ENCODE measurements at places on chromosomes 1 and 21.

- no peak for DNase-seq
These were observed 4.6 kb upstream of the MAB21L3 start for GRCh38 chr1:116106646-116107045.

- DNase-seq = peak; percentile 30
These were observed 302.7 kb upstream of the SGIP1 start for GRCh38 chr1:66231217-66231616.

- DNase-seq = no peak
These were observed 91.7 kb downstream of the UBE2U start for GRCh38 chr1:64295136-64295535.

- DNase-seq = peak; percentile 70
These were observed 9.9 kb downstream of the GPR3 start for GRCh38 chr1:27402349-27402754.

DNA sequence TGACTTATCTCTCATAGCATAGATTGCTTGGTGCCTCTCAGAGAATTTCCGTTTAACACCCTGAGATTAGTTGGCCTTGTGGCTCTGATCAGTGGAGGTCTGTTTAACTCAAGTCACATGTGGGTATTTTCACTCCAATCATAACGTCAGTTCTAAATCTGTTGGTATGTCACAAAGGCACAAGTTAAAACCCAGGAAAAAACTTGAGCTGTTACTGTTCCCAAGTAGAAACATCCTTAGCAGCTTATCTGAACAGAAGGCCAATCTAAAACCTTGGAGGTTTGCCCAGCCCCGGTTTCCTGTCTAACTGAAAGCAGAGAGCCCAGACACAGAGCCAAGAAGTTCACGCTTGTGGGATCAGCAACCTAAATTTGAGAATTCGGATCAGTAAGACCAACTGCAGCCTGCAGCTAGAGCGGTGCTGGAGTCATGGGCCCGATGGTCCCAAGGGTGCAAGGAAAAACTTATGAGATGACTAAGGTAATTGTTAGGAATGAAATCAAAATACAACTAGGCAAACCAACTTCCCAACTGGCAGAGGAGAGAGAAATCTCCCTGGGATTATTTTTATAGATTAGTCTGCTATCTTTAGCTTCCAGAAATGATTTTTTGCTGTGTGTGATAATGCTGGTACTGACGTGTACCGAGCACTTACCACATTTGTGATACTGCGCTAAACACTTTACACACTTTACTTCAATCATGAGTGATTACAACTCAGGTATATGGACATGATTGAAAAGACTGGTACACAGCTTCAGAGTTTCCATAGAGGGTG is 90.2 kb upstream of the C1orf21 start:
- DNase-seq = no peak

DNA sequence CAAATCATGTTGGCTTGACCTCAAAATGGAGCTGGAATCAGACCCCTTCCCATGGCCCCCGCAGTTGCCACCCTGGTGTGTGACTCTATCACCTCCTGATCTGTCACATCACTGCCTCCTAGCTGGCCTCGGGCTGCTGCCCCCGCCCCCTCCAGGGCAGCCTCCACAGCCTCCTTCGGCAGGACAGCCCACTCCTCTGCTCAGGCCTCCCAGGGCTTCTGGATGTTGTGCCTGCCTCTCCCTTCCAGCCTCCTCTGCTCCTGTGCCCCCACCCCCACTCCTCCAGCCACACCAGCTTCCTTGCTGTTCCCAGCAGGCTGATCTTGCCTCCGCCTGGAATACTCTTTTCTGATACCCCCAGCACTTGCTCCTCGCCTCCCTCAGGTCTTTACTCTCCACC is 134.4 kb upstream of the EDN2 start:
- DNase-seq = no peak

DNA sequence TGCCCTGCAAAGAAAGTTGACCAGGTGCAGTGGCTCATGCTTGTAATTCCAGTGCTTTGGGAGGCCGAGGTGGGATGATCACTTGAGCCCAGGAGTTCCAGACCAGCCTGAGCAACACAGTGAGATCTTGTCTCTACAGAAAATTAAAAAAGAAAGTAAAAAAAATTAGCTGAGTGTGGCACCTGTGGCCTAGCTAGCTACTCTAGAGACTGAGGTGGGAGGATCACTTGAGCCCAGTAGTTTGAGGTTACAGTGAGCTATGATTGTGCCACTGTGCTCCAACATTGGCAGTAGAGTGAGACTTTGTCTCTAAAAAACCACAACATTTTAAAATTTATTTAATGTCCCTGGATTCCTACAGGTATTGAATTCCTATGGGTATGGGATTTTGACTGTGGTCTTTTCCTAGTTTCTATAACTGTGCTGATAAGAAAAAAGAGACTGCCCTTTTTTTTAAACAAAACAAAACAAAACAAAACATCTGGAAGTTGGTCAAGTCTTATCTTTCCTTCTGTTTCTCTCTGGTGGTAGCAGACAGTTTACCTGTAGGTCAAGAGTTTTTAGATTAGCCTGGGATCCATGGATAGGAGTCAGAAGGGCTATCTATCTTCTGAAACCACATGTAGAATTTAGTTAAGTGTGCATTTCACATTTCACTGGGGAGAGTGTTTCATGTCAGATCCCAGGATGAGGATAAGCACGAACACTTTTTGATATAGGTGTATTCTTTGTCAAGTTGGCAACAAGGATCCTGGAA is 18.8 kb downstream of the UCK2 start:
- no peak for DNase-seq

DNA sequence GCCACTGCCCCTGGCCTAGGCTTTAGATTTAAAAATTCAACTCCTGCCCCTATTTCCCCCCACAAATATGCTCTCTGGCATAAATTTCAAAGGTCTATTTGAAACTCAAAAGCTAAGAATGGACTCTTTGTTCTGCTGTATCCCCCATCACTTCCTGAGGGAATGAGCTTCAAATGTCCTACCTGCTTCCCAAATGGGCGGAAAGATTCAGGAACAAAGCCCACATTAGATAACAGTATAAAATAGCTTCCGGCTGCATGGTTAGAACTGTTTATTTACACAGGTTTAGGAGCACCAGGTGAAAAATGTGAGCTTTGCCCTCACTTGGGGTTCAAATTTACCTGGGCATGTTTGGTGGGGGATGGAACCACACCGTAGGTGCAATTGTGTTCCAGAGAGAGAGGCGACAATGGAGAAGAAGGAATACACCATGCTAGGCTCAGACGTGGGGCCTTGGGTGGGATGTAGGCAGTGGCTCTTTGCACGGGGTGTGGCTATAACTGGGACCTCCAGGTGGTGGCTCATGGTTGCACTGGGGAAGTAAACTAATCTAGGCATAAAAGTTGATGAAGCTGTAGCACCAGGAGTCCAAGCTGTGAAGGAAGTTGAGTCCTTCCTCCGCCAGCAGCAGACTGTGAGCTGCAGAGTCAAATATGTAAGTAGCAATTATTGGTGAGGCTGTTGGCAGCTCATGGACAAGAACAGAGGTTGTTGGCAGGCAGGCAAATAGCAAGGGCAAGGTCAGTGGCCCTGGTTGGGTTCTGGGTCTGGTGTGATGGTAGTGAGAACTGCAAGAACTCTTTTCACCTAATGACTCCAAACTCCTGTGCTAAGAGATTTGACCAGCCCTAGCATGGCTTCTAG is 41.5 kb upstream of the SRSF10 start:
- DNase-seq = no peak

DNA sequence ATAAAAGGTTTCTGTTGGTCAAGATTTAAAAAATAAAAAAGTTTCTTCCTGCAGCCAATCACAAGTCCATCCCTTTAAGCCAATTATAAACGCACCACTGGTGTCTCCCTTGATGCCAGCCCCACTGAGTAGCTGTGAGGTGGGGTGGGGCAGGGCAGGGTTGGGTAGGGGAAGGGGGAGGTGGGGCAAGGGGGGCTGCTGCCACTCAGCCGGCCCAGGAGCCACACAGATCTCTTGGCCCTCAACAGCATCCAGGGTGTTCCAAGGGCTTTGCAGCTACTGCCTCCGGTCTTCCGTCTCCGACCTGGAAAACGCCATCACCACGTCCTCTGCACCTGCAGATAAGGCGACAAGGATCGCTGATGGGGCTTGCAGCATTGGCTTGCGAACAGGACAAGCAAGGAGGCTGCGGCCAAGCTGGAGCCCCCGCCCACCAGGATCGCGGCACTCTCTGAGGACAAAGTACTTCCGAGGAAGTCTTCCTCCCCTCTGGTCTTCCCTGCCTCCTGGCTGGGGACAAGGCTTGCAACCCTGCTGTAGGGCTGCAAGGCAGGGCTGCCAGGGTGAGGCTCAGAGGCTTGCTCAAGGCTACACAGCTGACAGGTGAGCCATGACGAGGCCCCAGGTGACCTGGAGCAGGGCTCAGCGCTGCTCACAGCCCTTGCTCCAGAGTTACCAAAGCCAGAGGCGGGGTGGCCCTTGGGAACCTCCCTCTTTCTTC is 26.8 kb upstream of the CLSTN1 start:
- no peak for DNase-seq

DNA sequence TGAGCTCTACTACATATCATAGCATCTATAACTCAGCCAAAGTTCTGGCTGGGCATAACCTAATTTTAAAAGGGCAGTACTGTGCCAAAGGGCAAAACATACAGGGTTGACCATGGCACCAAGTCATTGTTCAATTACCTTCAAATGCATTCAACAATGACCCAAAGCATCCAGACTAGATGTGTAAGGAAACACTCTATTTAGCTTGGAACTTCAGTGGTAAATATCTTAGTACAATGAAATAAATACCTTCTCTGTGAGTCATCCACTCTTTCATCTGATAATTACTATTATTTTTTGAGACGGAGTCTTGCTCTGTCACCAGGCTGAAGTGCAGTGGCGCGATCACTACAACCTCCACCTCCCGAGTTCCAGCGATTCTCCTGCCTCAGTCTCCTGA is 70.0 kb downstream of the NVL start:
- no peak for DNase-seq

- DNase-seq = no peak
These were observed 83.4 kb upstream of the PLPPR4 start for GRCh38 chr1:99180915-99181314.

- no peak for DNase-seq
These were observed 23.9 kb downstream of the GNAT2 start for GRCh38 chr1:109595531-109595930.

GRCh38 chr1:185811073-185811709 is 77.0 kb downstream of the HMCN1 start:
- DNase-seq = peak; percentile 1

GRCh38 chr1:168259567-168259966 is 21.1 kb upstream of the TBX19 start:
- DNase-seq = no peak

DNA sequence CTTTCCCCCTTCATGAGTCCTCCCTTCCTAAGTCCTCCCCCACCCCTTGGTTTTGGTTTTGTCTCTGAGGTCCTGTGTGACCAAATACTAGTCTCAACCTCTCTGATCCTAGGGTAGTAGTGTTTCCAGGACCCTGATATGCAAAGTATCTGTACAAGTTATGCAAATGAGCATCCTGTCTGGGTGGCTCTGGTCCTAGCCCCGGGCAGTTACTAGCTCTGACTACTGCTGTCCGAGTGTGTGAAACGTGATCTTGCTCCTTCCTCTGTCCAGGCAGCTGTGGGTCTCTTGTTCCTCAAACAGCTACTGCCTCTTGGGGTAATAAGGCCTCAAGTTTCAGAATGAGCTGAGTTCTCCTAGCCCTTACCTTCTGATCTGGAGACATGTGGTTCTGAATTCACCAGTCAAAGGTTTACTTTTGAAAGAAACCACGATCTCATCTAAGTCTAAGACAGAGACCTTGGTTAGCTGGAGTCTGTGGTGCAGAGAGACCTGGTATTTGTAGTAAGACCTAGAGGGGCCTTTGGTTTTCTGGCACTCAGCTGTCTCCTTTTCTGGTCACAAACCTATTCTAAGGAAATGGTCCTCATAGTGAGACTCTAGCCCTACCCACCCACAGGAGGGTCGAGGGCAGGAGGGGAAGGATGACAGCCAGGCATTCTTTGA is 31.0 kb upstream of the IL19 start:
- peak; percentile 94 for DNase-seq

GRCh38 chr1:93615582-93616150 is 66.0 kb downstream of the BCAR3 start:
- no peak for DNase-seq

DNA sequence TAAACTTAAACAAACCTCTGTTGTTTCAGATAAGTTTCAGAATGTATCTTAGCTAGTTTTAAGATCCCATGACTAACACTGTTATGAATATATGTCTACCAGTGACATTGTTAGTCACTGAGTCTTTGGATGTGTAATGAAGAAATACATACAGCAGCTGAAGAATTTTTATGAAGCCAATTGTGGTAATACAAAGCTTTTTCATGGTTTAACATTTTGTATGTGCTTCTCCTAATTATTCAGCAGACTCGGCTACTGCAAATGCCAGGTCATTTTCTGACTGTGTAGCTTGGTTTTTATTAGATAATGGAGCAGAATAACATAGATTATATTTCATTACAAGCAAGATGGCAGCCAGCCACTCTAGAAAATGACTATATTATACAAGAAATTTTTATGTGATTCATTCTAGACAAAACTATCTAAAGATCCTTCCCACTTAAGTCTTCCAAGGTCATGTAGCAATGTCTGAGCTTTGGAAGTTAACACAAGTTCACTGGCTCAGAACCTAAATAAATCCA is 147.8 kb downstream of the TNFSF18 start:
- DNase-seq = peak; percentile 13

DNA sequence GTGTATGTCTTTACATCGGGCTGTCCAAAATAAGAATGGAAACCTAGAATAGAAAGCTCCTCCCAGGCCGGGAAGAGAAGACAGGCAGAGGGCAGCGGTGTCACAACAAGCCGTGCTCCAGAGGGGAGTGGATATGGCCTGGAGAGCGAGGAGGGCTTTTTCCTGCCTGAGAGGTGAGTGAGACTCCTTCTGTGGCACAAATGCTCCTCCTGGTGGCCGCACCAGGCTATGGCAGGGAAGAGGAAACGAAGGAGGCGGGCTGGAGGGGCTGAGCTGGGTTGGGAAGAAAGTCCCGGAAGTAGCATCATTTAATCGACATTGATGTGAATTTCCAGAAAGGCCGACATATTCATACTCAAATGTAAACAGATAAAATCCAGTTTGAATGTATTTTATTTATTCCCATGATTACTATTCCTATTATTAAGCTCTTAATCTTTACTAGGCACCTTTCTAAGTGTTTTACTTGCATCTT is 54.7 kb downstream of the MEF2D start:
- peak; percentile 86 for DNase-seq

GRCh38 chr1:36359911-36360550 is 25.7 kb downstream of the STK40 start:
- DNase-seq = no peak

- peak; percentile 7 for DNase-seq
These were observed 27.5 kb downstream of the TRIM45 start for GRCh38 chr1:117093870-117094621.

GRCh38 chr1:246726881-246727280 is 2.7 kb downstream of the SCCPDH start:
- DNase-seq = peak; percentile 7

Measured in suppressor macrophage treated with lipopolysaccharide for 4 hours (primary cell).